ENCODE measurements at places on chromosomes 4 and X.

DNA sequence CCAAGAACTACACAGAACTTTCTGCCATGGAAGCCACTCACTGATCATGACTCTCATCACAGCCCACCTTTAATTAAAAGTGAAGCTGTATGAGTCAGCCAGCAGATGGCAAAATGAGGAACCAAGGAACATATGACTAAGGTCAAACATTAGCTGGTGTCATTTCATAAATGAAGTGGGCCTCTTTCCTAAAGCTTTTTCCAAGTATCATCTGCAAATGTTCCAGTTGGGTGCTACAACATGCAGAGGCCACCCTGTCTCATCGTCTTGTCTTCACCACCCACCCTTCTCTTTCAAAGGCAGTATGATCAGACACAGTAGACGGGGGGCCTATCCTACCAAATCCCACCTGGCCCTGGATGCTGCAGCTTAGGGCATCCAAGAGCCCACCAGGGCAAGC, 9.2 kb upstream of the EOLA1 start:
- DNase-seq = peak; percentile 31

DNA sequence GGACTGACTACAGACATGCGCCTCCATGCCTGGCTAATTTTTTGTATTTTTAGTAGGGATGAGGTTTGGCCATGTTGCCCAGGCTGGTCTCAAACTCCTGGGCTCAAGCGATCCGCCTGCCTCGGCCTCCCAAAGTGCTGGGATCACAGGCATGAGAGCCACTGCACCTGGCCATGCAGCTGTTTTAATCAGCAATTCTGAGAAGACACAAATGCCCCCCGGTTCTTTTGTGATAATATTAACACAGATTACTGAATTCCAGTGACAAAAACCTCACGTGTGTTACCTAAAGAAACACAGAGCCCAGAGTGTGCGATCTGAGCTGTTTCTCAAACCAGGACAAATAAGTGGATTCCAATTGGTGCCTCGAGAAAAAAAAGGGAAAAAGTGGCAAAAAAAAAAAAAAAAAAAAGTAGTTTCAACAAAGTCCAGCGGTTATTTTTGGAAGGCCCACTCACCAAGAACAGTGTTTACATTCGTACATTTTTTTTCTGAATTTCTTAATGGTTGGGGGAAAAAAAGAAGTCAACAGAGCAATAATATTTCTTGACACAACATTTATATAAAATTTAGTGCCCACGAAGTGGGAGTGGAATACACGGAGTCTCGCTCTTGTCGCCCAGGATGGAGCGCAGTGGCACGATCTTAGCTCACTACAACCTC, 17.2 kb downstream of the DHRSX start:
- DNase-seq = no peak

DNA sequence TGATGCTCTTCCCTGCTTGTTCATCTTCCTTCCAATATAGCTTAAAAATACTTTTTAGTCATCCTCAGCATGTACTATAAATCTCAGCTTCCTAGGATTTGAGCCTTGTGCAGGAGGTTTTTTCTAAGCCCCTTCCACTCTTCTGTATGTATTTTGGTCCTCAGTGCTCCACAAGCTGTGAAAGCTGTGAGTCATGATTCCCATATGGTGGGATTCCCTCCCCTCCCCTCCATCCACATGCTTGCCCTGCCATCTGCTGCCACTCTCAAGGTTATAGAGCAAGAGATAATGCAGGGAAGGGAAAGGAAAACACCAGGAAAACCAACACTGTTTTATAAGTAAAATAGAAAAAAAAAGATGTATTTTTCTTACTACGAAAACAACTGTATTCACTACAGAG, 58.5 kb upstream of the AP1S2 start:
- no peak for DNase-seq

GRCh38 chr4:76623217-76624045, 188.4 kb downstream of the SHROOM3 start:
- no peak for DNase-seq

DNA sequence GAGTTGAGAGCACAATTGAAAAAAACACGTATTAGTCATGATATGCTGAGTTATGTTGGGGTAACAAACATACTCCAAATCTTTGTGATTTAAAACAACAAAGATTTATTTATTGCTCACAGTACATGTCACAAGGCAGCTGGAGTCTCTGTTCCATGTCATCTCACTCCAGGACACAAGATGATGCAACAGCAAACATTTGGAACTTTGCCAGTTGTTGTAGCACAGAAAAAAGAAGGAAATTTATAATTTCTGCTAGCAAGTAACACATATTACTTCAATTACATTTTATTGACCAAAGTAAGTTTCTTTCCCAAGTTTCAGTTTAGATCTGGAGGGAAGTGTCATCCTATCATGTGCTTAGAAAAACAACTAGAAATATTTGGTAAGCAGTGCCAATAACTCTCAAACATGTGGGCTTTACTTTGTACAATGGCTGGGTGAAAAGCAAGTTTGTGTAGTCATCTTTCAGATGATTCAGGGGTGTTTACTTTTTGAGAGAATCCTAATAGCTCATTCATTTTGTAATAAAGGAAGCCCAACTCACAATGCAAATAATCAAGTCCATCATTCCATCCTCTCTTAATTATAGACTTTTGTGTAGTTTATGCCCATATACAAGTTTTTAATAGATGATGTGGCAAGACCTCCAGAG, 452.3 kb downstream of the ZIC3 start:
- DNase-seq = no peak

GRCh38 chr4:107213880-107214279, 177.8 kb upstream of the DKK2 start:
- DNase-seq = no peak

GRCh38 chr4:135177321-135177720, 975.7 kb upstream of the PABPC4L start:
- no peak for DNase-seq

DNA sequence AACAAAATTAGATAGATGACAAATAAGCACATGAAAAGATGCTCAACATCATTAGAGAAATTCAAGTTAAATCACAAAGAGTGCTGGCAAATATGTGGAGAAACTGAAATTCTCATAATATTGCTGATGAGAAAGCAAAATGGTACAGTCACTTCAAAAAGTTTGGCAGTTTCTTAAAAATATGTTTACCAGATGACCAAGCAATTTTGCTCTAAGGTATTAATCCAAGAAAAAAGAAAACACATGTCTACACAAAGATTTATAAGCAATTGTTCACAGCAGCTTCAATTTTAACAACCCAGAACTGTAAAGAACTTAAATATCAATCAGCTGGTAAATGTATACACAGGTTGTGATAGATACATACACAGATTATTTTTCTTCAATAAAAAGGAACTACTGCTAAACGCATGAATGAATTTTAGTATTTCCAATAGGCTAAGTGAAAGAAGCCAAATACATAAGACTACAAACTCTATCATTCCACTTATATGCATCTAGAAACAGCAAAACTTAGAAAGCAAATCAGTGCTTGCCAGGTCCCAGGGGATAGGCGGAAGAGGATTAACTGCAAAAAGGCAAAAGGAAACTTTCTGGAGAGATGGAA, 11.7 kb downstream of the OTUD4 start:
- no peak for DNase-seq

DNA sequence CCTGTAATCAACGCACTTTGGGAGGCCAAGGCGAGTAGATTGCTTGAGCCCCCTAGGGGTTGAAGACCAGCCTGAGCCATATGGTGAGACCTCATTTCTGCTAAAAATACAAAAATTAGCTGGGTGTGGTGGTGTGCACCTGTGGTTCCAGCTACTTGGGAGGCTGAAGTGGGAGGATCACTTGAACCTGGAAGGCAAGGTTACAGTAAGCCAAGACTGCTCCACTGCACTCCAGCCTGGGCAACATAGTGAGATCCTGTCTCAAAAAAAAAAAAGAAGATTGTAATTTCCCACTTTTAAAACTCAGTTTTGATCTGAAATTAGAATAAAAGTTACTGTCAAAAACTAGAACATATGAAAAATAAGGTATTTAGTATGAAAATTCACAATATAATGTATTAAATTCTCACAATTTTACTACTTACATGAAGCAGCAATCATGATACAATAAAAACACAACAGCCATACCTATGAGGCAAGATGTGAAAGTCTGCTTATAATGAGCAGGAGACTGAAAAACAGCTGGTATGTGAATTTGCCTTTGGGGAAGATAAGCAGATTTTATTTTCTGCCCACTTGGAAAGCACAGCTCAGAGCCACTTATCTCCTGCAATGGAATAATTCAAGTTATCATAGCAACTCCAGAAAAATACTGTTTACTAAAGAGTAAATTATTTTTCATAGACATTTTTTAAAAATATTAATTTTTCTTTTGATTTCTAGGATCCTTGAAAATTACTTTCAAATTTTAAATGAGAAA, 50.6 kb downstream of the ZGRF1 start:
- DNase-seq = no peak

GRCh38 chrX:153482376-153483015, 12.1 kb upstream of the HAUS7 start:
- DNase-seq = no peak

DNA sequence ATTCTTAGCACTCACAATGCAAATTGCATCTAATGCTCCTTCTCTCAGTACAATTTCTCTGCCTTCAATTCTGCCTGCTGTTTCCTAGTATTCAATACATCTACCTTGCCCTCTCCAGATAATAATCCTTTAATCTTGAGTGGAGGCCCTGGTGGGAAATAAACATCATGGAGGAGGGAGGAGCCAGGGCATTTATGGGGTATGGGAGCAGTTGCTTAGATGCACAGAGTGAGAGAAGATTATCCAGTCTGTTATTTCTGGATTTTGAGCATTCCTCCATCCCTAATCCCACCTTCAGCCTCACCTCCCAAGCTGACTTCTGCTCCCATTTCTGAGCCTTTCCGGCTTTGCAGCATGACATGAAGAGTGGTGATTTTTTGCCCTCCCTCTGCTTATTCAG, 127.9 kb upstream of the PPP3CA start:
- no peak for DNase-seq

- DNase-seq = no peak
Observed at GRCh38 chr4:171235521-171235920, 577.7 kb upstream of the GALNTL6 start.

DNA sequence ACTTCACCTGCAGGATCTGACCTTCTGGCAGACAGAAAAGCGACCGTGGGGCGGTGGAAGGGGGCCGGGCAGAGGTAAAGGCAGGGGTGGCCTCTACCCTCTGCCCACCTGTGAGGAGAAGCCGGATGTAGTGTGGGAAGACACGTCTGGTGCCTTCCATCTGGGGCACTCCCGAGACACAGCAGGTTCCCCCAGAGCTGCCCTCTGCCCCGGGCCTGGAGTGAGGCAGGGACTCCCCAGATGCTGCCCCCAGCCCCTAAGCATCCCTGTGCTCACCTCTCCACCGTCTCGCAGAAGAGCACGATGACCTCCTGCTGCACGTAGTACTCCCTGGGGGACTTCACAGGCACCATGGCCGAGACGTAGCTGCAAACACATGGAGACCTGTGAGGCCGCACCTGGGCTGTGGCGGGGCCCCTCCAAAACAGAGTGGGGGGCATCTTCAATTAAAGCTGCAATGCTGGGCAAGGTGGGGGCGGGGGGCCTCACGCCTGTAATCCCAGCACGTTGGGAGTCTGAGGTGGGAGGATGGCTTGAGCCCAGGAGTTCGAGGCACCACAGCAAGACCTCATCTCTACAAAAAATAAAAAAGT, 75.3 kb upstream of the MXD4 start:
- DNase-seq = no peak
